ENCODE measurements at places on chromosomes 6 and 20.

- DNase-seq, result no peak
Measured at GRCh38 chr6:32196682-32197616, 4.5 kb upstream of the GPSM3 start.

DNA sequence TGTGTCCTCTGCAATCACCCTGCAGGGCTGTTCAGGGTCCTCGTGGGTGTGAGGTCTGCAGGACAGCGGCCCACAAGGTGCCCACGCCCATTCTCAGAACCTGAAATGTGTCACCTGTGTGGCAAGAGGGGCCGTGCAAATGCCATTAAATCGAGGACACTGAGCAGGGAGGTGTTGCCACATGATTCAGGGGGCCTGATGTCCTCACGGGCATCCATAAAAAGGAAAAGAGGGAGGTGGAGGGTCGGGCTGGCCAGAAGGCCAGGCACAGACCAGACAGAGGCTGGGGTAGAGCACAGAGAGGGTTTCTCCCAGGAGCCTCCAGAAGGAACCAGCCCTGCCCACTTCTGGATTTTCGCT is 239.6 kb downstream of the ERMARD start:
- DNase-seq, result no peak

GRCh38 chr20:10674684-10675449 is 1.1 kb upstream of the JAG1 start:
- DNase-seq, result no peak

GRCh38 chr20:62400021-62400420 is 7.1 kb downstream of the CABLES2 start:
- no peak for DNase-seq

GRCh38 chr20:37505263-37506151 is 15.5 kb upstream of the NNAT start:
- DNase-seq, result no peak

DNA sequence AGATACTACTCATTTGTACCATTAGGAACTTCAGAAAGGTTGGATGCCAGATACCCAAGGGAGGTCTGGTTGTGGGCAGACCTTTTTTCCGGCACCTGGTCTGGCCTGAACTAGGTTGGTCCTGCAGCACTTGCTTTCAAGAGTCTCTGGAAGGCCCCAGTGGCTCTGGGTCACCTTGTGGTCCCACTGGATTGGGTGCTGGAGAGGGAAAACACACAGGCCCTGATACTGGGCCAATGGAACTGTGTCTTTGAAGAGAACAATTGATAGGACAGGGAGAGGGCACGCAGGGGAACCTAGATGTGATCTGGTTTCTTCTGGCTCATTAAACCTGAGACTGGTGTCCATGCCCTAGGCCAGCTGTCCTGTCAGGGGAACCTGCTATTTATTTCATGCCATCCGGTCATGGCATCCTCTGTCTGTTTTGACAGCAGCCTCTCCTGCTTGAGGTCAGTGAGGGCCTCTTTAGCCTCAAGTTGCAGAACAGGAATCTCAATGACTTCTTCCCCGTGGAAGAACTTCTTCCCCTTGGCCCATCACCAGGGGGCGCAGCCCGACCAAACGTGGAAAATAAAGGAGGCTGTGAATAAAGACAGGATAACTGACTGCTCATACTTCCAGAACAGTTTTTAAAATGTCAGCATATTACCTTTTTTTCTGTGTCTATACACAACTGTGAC is 25.0 kb downstream of the TAF8 start:
- DNase-seq, result peak; percentile 60

DNA sequence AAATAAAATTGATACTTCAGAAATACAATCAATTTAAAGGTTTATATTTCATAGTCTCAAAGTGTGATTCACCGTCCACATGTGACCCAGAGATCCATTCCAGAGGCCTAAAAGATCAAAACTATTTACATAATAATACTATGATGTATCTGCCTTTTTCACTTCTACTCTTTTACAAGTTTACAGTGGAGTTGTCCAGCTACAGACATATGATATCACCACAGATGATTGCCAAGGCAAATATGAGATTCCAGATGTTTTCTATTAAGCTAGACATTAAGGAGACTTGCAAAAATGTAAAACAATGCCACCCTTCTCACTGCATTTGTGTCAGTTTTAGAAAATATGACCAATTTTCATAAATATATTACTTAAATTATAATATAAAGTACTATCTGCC is 443.7 kb downstream of the GJA1 start:
- DNase-seq, result peak; percentile 70
